Stimulated activated CD4-positive, alpha-beta T cell treated with anti-CD3 and anti-CD28 coated beads, Interleukin-15, amount 100 ng/mL, for 1 hour (primary cell): ENCODE measurements at places on chromosomes 2 and 18.

DNA sequence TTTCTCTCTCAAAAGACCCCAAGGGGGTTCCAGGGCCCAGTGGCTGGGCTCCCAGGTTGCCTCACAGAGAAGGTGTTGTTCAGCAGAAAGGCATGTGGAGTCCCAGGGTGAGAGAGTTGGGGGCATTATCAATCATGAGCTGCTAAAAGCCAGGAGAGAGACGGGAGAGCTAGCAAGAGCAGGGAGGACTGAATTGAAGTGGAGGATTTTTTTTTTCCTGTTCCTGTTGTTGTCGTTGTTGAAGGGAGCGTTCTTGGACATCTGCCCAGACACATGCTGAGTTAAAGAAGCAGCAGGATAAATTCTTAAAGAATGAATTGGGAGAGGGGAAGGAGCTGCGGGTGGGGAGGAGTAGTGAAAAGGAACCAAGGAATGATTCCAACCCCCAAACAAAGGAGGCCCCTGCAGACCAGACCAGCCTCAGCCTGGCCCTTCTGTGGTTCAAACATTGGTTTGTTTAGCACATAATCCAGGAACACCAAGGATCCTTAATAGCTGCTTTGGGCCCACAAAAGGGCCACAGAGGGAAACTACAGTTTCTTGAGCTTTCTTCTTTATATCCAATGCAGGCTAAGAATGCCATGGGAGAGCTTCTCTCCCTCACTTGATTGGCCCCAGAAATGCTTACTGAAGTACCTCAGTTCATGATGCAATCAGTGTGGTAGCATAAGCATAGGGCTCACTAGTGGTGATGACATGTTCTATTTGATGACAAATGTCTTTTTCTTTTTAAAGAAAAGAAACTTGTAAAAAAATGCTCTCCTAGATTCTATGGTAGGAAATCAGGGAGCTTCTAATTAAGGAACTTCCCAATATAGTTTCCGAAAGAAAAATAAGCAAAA is 146.0 kb downstream of the SETBP1 start:
- DNase-seq: no peak

DNA sequence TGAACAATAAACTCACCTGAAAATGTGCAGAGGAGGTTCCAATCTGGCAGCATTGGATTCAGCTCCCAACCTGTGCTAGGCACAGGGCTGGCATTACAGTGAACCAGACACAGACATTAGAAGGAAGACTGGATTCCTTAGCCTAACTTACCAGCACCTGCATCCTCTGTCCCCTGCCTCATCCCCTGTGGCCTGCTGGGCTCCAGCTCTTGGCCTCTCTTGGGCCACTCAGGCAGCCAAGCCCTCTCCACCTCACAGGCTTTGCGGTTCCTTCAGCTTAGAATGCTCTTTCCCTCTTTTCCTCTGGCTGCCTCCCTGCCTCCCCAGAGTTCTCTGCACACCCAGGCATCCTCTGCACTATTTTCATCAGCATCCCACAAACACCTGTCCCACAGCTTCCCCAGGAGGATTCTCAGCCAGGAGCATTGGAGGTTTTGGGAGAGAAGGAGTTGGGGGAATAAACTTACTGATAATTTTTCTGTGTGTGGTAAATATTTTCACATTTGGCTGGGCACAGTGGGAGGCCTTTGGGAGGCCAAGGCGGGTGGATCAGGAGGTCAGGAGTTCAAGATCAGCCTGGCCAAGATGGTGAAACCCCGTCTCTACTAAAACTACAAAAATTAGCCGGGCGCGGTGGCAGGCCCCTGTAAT is 132.0 kb downstream of the INHBB start:
- DNase-seq: no peak

DNA sequence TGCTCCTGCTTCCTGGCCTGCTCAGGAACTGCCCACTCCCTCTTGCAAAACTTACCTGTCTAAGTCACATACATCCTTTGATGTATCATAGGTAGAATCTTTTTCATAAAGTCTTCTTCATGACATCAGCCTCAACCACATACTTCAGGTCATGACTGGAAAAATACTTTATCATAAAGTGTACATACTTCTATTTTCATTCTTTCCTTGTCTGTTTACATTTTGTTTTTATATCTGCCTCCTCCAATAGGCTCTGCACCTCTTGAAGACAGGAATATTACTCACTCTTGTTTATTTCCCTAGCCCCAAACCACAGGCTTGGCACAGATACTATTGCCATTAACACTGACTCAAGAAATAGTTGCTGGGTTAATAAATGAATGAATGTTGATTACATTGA is 43.6 kb upstream of the ZNF804A start:
- DNase-seq: no peak

DNA sequence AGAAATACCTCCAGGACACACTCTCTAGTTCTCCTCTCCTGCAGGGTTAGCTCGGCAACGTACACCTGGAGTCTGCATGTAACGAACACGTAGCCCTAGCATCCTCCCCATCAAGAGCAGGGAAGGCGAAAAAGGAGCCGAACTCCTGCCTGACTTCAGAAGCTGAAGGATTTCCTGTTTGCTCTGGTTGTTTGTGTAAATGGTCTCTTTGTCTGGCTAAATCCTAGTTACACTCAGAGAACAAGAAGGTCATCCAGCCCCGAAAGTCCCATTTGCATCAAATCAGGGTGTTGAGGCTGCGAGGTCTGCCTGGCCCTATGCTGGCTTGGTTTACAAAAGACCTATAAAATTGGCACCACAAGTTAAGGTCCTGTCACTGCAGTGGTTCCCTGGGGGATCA is 66.4 kb upstream of the POMC start:
- no peak for DNase-seq

GRCh38 chr2:127814677-127815076 is 3.7 kb upstream of the WDR33 start:
- no peak for DNase-seq

DNA sequence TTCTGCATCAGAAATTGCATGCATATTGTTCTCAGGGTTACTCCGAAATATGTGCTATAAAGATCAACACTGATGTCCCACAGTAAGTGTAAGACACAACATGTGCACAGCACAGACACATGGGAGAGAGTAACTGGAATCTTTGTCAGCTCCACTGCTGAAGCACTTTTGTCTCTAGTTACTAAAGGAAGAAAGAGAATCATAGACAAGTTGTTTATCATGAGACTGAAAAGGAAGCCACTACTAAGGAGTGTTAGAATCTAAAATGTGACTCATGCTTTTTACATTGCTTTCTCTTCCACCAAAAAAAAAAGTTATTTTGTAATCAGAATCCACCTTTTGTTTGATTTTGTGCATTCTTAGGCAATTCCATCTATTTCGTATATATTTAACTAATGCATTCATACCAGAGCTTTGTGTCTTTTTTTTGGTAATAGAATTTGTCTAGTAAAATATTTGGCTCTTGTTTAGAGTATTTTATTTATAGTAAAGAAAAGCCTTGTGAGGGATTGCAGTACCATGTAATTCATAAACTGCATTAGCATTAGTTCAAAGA is 502.4 kb downstream of the FBXO15 start:
- DNase-seq: no peak

DNA sequence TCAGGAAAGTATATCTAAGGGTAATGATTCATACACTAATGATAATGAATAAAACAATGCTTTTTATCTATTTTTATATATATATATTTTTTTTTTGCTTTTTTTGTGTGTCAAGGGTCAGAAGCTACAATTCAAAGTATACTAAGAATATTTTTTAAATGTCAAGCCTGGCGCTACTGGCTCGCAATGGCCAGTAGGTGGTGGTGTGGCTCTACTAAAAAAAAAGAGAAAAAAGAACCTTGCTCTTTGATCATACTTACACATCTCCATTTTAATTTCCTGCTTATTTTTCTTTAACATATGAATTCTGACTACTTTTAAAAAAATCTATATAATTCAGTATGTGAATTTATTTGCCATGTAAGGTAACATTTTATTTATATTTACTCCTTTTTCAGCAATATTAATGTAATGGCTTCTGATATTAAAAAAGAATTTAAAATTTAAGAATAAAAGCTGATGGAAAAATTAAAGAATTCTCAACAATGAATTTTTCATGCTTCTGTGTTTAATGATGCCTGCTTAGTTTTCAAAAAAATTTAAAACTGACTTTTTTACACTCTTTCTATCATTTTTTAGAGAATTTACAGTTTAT is 232.9 kb downstream of the GULP1 start:
- no peak for DNase-seq

DNA sequence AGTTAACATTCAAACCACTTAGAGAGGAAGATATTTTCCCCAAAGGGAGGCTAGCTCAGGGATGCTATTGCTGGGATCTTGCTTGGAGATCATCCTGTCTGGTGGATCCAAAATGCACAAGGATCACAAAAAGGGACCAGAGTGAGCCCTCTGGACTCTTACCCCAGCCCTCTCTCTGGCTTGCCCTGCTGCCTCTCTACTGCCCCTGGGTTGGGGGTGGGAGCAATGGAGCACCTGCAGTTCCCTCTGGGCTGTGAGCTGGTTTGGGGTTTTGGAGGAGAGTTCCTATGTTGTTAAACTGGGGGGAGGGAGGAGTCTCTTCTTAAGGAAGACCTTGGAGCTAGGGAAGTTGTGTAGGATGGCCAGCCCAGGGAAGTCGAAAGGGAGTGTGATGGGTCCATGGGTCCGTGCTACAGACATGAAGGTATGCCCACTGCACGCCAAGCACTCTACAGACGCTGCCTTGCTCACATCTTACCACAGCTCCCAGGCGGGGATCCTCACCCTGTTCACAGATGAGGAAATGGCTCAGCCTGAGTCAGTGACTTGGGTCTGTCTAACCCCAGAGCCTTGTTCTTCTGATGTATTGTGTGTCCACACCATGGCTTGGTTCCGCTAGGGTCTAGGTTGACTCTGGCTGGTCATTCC is 3.8 kb downstream of the LBH start:
- peak; percentile 43 for DNase-seq

DNA sequence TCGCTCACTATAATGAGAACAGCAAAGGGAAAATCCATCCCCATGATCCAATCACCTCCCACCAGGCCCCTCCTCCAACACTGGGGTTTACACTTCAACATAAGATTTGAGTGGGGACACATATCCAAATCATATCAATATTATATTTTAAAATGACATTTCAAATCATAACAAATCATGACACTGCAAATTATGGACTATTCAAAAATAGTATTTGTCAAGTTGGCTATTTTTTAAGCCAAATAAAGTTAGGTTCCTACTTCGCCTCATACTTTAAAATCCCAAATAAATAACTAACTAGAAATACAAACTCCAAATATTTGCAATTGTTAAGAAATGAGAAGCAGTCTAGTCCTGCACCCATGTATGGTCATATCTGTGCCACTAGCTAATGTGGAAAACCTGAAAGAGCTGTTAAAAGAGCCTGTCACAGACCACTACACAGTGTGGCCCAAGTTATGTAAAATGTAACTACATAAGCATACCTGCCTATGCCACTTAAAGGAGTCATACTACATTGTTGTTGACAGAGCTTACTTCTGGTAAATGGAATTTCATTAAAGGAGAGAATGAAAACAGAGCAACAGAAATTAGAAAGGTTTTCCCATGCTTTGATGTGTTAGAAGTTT is 334.7 kb upstream of the GULP1 start:
- DNase-seq: no peak

DNA sequence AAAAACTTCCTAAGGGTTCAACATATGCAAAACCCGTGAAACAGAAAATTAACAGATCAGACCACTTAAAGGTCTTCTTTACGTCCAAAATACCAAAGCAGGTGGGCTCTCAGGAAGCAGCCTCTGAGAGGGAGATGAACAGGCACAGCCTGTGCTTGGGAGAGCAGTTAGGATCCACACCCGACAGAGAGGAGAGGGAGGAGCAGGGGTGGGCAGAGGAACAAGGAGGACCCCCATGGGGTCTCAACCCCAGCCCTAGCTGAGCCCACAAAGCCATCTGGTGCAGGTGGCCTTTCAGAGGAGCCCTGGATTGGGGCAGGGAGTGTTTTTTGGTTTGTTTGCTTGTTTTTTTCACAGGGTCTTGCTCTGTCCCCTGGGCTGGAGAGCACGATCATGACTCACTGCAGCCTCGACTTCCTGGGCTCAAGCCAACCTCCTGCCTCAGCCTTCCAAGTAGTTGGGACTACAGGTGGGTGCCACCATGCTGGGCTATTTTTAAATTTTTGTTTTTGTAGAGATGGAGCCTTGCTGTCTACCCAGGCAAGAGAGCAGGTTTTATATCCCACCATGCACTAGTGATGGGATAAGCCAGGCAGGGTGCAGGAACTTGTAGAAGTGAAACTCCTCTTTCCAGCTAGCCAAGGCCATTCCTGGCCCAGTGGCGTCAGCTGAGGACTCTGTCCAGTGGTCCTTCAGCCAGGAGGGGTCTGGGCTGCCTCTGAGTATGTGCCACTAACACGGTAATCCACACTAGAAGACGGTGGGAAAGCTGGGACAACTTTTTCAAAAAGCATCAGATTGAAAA is 154.1 kb upstream of the HDAC4 start:
- no peak for DNase-seq

DNA sequence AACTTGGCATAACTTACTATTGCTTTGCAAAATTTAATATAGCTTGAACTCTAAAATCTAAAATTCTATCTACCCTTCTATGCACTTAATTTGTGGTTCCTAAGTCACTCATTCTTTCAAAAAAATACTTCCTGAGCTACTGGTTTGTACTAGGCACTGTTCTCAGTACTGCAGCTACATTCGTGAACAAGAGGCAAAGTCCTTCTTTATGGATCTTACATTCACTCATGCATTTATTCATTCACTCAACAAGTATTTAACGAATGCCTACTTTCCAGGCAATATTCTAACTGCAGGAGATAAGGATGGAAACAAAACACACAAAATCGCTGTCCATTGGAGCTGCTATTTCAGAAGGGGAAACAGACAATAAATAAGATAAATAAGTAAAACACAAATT is 104.8 kb downstream of the NBAS start:
- DNase-seq: no peak

GRCh38 chr2:176135035-176135440 is 5.5 kb downstream of the HOXD8 start:
- DNase-seq: no peak

DNA sequence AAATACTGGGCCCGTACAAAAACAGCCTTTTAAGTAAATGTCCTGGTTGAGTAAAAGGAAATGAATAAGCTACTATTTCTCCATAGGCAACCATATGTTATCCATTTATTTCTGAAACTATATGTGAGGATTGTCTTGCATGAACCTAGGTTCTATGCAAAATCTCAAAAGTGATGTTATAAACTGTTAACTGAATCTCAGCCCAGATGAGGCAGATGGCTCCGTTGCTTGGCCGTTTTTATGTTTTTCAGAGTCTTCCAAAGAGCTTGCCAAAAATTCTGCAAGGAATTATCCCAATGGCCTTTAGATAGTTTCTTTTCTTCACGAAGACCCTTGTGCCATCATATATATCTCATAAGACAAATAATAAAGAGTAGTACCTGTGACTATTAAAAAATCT is 1669.5 kb upstream of the DDX18 start:
- DNase-seq: no peak

GRCh38 chr18:10419420-10420103 is 34.9 kb upstream of the APCDD1 start:
- no peak for DNase-seq

GRCh38 chr2:214853906-214854305 is 44.4 kb upstream of the BARD1 start:
- no peak for DNase-seq

DNA sequence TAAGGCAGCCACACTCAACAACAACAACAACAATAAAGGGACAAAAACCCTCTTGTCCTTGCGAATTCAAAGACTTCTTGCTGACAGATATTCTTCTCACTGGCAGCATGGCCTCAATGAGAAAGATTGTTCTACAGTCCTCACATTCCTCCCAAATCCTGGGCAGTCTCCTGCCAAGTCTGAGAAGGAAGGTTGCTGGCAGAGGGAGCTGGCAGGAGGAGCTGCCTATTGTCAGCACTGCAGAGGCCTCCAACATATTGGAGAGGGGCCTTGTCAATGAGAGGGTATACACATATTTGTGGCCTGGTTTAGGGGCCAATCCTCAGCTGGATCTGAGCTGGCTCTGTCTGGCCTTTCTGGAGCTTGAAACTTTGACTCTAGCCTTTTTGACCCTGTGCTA is 63.5 kb downstream of the LAMA3 start:
- DNase-seq: no peak
